ENCODE measurements at places on chromosomes 12 and 14. TPM values are rescaled to one million over a fixed set of nuclear protein-coding genes. Genes with fewer than 3 reads are reported as not detected.

Gene MORN3
- 46.1 TPM for total RNA-seq

GRCh38 chr14:95562892-95563685, 28.2 kb downstream of the GLRX5 start:
- DNase-seq, result no peak

GRCh38 chr12:6768437-6768914, 2.3 kb downstream of the PTMS start:
- DNase-seq, result no peak

Gene P2RX4
- total RNA-seq, result 50.0 TPM

Gene LRTM2
- total RNA-seq, result 0.43 TPM

DNA sequence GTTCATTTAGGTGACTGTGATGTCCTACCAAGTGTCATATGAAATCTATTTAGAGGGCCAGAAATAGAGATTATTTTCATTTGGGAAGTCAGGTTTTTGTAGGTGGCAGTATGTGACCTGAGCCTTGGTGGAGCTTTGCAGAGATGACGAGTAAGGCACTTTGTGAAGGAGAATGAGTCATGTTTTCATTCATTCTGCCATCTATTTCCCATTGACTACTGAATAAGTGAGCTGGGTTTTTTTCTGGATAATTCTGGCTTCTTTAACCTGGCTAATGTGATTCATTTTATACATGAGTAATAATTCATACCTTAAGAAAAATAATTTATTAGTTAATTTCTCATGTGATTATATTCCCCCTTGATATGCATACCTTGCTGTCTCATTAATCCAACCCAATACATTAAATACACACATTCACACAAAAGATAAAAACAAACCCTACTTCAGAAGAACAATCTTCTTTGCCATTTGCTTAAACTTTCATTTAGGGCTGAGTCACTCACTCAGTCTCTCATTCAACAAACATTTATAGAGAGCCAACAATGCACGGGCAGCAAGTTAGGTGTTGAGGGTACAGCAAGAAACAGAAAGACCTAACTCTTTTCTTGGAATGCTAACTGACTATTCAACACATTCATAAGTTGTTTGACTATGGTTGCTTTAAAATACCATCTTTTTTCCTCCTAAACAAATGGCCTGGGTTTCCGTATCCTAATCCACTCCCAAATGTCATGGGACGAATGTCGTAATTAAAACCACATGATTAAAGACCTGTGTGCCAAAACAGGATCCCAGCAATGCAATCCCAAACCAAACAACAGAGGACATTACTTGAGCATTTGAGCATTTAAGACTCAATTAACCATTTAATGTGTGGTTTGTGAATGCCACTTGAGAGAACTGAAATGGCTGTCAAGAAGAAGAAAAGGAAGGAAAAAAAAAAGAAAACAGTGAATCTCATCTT, 78.0 kb downstream of the KITLG start:
- DNase-seq, result no peak

GRCh38 chr14:75673345-75674035, 12.4 kb downstream of the TTLL5 start:
- no peak for DNase-seq

Gene FRMD6
- total RNA-seq, result 59.2 TPM

DNA sequence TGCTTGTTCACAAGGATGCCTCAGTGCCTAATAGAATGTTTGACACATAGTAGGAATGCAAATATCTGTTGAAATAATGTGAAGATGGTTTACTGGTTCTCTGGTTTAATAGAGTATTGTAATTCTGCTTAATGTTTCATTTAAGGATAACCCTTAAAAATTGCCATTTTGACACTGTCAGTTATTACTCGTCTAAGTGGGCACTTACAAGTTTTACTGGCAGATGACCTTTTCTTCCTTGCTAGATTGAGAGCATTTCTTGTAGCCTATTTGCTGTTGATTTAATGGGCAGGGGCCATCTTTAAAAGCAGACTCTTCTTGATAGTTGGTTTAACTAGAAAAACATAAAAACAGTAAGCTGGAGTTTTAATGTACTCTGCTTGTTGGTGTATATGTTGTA, 1.9 kb downstream of the TMEM263 start:
- DNase-seq, result no peak

DNA sequence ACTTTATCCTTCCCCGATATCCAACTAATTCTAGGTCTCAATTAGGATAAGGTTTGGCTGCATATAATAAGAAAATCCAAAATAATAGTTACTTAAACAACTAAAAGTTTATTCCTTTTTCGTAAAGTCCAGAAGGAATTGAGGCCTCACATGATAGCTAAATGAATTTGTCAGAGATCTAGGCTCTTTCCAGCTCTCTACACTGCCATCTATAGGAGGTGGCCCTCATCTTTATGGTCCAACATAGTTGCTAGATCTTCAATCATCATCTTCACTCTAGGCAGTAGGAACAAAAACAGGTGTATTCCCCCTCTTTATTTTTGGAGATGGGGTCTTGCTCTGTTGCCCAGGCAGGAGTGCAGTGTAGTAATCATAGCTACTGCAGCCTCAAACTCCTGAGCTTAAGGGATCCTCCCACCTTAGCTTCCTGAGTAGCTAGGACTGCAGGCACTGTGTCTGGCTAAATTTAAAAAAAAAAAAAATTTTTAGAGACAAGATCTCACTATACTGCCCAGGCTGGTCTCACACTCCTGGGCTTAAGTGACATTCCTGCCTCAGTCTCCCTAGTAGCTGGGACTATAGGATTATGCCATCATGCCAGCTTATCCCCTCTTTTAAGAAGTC, 46.5 kb upstream of the SAV1 start:
- DNase-seq, result peak; percentile 23

DNA sequence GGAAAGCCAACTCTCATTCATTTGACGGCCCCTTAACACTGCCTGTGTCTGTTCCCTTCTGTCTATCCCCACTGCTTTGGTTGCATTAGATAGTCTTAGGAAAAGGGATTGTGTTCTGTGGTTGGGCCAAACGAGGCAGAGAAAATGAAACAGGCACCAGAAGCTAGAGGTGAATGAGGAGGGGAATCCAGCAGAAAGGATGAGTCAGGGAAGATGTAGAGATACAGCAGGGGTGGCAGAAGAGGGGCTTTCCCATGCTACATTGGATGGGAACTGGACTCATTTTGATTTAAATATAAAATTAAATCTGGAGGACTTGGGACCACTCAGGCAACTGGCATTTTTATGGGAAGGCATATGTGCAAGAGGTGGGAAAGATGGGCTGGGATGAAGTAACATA, 43.3 kb downstream of the OTOGL start:
- DNase-seq, result no peak

- no peak for DNase-seq
Observed at GRCh38 chr12:116792403-116792802, 54.3 kb downstream of the RNFT2 start.

DNA sequence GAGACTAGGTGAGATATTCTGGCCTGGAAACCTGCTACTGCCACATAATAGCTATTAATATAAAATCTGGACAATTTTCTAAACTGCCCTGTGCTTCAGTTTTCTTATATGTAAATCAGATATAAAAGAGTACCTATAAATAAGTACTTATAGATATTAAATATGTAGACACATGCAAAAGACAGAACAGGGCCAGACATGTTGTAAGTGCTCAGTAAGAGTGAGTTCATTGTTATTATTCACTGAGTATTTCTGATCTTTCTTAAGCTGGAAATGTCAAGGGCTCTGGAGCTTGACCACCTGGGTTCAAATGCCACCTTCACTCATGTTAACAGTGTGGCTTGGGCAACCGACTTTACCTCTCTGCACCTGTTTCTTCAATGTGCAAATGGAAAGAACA, 179.8 kb downstream of the GALC start:
- no peak for DNase-seq

Gene FOXM1
- total RNA-seq, result 32.3 TPM

DNA sequence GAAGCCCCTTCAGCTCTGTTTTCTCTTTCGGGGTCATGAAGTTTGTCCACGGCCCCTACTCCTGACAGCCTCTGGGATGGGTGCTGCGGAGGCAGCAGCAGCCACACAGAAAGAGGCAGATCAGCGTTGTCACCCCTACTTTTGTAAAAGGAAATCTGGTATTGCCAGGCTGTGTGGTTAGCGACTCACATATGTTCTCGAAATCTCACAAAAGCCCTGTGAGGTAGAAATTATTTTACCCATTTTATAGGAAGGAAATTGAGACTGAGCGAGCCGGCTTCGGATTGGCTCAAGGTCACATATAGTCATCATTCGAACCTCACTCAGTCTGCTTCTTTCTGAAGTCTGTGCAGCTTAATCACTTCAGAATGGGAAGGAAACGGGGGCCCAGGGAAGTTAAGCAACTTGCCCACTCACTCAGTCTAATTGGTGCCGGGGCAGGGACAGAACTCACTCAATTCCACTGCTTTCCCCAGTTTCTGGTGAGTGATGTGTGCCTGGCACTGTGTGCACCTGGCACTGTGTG, 1.1 kb upstream of the CKAP4 start:
- no peak for DNase-seq

GRCh38 chr12:76864791-76865400, 13.9 kb downstream of the CSRP2 start:
- no peak for DNase-seq

Gene PROX2
- total RNA-seq, result 0.08 TPM

DNA sequence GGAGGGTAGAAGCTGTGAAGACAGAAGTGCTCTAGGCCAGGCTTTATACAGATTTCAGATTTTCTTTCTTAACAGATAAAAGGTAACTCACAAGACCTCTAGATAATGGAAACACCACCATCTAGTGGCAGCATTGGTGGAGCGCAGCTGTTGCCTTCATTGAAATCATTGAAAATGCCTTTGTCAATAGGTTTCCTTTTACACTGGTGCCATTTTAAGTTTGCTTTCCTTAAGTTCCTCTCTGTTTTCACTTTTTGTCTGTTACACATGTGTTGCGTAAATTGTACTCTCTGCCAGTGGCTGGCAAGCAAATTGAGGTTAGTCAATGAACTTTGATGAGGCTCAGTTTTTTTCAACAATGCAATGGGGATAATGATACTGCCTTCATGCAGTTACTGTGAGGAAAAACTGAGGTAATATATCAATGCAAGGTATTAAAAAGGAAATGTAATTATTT, 31.1 kb downstream of the ALDH1L2 start:
- DNase-seq, result peak; percentile 86

Gene DEGS2
- total RNA-seq, result 5.9 TPM

Data from testis (tissue), 5 donors.